ENCODE measurements at places on chromosomes 7 and 10.

DNA sequence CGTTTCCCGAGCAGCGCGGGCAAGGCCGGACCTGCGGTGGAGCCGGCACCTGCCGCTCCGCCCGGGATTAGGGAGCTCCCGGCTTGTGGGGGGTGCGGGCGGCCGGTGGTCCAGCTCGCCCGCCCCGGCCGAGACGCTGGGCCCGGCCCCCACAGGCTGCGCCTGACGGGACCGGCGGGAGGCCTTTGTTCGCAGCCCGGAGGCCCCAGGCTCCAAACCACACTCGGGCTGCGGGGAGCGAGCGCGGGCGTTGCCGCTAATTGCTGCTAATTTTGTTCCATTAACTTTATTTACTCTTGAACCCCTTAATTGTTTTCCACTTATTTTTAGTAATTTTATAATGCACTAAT, 9.6 kb downstream of the UNCX start:
- DNase-seq: no peak

GRCh38 chr7:104895522-104896236, 118.3 kb upstream of the KMT2E start:
- DNase-seq: no peak

DNA sequence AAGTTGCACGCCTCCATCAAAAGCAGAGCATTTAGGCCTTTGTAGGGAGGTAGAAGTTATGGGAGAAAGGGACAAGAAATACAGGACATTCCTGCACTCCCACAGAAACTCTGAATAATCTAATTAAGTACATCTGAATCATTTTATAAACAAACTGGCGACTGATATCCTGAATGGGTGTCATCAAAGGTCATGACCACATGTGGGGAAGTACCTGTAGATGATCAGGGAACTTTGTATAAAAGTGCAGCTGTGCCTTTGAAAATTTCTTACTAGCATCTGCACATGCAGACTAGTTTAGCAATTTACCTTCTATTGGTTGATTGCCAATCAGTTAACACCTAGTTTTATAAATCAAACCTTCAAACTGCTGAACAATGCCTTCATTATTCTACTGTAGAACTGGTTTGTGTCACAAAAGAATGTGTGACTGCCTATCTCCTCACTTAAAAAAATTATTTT, 17.1 kb downstream of the STEAP4 start:
- no peak for DNase-seq

GRCh38 chr7:38506756-38507155, 124.4 kb downstream of the AMPH start:
- DNase-seq: no peak

DNA sequence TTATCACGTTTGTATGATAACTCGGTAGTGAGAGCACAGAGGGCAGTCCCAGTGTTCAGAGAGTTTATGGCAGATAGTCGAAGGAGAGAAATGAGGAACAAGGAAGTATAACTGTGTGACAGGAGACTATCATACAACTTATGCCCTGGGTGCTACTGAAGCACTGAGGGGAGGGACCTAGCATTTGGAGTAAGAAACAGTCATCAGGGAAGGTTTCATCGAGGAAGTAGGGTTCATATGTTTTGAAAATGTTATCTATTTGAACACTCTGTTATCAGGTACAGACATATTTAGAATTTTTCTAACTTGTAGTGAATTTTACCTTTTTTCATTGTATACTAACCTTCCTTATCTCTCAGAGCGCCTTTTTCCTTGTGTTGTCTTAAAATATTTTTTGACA, 1214.4 kb upstream of the C7orf33 start:
- no peak for DNase-seq

DNA sequence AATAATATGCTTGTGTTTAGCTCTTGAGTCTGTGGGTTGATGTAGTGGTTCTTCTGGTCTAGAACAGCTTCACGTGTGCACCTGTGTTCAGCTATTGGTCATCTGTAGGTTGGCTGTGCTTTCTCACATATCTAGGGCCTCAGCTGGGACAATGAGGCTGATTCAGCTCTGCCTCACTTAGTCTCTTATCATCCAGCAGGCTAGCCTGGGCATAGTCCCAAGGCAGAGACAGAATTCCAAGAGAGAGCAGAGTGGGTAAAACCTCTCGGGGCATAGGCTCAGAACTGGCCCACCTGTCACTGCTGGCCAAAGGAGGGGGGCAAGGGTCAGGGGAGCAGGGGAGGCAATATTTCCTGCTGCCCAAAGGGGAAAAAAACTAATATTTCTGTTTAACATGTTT, 32.0 kb upstream of the MXI1 start:
- no peak for DNase-seq

- no peak for DNase-seq
These were observed 73.0 kb upstream of the CTTNBP2 start for GRCh38 chr7:117946151-117946633.

DNA sequence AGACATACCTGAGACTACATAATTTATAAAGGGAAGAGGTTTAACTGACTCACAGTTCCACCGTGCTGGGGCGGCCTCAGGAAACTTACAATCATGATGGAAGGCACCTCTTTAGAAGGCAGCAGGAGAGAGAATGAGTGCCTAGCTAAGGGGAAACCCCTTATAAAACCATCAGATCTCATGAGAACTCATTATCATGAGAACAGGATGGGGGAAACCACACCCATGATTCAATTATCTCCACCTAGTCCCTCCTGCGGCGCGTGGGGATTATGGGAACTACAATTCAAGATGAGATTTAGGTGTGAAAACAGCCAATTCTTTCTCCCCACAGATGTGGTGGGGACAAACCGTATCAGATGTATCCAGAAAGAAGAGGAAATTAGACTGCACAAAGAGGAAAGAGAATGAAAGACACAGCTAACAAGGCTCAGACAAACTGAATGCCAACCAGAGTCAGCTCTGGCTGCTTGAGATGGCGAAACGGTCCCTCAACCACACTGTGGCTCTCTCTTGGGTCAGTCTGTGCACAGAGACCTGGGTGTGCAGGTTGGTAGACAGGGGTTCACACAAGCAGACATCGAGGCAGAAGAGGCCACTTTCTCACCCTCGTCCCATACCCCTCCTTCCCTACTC, 375.6 kb downstream of the SFMBT2 start:
- no peak for DNase-seq

DNA sequence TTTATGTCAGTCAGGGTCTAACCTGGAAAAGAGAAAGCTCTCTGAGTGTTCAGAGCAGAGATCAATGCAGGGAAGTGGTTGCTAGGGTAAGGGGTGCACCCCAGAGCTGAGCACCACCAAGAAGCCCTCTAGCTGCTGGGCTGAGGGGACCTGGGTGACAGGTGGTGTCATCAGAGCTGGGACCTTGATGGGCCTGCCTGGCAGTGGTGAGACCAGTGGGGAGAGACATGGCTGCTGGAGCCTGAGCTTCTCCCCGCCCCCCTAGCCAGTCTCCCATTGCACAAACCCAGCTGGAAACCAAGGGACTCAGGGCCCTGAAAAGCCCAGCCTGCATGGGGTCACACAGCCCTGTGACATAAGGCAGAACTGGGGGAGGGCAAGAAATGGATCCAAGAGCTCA, 49.1 kb upstream of the OSBPL3 start:
- no peak for DNase-seq

DNA sequence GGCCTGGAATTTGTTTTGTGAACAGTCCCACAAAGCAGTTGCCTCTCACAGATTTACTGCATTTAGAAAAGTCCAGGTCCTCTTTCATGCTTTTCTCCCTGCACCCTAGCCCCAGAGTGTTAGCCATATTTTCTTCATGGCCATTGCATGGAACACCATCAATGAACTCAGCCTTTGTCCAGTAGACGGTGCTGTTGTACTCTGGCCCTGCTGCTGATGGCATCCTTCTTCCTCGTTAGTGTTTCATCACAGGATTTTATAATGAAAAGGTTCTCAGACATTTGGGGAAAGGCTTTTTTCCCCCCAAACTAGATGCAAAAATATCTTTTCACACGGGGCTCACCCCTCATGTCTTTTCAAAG, 93.0 kb upstream of the SLC25A13 start:
- DNase-seq: no peak

- peak; percentile 37 for DNase-seq
These were observed 79.9 kb upstream of the AGR3 start for GRCh38 chr7:16961641-16962040.

- DNase-seq: no peak
These were observed 758 bp downstream of the TMEM168 start for GRCh38 chr7:112789453-112789816.

DNA sequence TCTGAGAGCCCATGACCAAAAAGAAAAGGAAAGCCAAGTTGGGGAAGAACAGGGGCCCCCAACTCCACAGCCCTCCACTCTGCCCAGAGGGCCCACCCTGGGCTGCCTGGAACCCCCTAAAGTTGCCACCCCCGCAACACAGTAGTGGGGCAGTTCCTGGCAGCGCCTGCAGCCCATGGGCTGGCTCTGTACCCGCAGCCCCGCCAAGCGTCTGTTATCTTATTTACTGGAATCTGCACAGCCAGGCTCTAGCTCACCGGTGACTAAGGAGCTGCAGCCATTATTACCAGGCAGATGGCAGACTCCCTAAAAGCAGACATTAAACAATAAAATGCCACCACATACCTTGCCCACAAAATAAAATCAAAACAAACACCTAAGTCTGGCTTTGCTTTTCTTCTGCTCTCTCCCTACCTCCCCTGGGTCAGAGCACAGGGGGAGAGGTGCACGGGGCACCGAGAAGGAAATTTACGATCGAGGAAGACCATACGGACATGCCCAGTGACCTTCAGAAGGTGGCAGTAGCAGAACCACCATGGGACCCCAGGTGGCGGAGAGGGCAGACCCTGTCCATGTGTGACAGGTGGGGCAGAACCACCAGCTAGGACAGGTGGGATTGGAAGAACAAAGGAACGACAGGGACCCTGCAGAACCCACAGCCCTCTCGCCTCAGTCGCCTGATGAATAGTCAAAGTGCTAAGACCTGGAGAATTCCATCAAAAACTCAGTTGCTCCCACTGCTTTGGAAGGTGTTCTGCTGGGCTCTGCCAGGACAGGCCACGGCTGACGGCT, 66.3 kb downstream of the PRKAG2 start:
- no peak for DNase-seq

DNA sequence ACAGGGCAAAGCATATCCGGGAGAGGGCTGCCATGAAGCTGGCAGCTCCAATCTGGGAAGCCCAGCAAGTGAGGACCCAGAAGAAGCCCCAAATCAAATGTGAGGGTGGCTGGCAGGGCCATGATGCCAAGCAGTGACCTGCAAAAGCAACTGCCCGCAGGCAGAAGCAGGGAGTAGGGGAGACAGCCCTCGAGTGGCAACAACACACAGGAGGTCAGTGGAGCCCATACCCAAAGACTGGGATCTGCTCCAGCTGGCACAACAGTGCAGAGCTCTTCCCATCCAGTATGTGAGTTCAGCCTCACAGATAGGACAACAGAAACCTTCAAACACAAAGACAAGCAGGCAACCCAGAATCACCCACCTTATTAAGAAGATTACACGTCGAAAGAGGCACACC, 45.0 kb downstream of the GRID1 start:
- DNase-seq: peak; percentile 9

GRCh38 chr7:12993025-12993424, 305.6 kb downstream of the ARL4A start:
- no peak for DNase-seq

GRCh38 chr7:58086871-58087535, 637.0 kb downstream of the ZNF716 start:
- DNase-seq: no peak

GRCh38 chr10:131641231-131641630, 259.6 kb upstream of the PPP2R2D start:
- DNase-seq: no peak

- no peak for DNase-seq
These were observed 58.3 kb downstream of the VCL start for GRCh38 chr10:74056050-74056818.

GRCh38 chr7:46203926-46204325, 282.9 kb upstream of the IGFBP3 start:
- no peak for DNase-seq

DNA sequence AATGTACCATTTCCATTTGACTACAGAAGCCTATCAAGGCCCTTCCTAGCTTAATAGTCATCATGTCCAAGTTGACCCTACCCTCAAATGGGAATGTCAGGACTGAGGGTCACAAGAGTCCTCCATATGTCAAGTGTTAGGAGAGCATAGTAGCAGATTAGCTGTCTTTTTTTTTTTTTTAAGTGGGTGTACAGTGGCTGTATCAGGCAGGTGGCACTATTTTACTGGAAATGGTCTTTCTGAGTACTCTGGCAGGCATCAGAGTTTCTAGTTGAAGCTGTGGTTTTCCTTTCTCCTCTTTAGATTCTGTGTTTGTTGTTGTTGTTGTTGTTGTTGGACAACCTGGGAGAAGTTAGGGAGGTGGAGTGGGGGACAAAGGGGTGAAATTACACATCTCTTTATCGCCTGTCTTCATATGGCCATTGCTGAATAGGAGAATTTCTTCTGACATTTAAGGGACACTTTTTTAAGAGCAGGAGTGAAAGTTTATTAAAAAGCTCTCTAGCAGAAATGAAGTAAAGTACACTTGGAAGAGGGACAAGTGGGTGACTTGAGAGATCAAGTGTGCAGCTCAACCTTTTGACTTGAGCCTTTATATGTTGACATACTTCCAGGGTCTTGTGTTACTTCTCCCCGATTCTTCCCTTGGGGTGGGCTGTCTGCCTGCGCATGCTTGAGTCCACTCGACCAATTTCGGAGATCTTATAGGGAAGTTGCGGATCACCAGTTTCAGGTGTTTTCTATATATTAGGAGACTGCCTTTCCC, 104.1 kb upstream of the FOXP2 start:
- no peak for DNase-seq

- DNase-seq: peak; percentile 58
These were observed 14.0 kb upstream of the ENTPD1 start for GRCh38 chr10:95741807-95742467.

DNA sequence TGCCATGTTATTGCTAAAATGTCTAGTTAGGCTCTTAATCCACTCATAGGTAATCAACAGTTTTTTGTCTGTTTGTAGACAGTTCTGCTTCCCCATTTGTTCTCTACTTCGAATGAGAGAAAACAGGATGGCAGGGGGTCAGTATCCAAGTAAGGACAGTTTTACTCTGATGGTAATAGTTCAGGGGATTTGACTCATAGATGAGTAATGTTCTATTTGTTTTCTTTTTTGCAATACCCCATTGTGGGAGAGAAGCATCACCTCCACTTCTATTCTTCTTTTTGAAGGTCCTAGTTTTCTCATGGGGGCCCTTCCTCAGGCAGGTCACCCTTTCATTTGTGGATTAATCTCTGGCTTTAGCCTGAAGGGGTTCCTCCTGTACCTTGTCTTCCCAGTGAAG, 13.9 kb downstream of the PCLO start:
- no peak for DNase-seq

- no peak for DNase-seq
These were observed 43.6 kb downstream of the LAMB4 start for GRCh38 chr7:108086546-108086945.

Data from femur (tissue), 1 donor.